Naive thymus-derived CD8-positive, alpha-beta T cell (primary cell): ENCODE measurements at places on chromosomes 3 and 15. TPM values are rescaled to one million over a fixed set of nuclear protein-coding genes. Genes with fewer than 3 reads are reported as not detected.

DNA sequence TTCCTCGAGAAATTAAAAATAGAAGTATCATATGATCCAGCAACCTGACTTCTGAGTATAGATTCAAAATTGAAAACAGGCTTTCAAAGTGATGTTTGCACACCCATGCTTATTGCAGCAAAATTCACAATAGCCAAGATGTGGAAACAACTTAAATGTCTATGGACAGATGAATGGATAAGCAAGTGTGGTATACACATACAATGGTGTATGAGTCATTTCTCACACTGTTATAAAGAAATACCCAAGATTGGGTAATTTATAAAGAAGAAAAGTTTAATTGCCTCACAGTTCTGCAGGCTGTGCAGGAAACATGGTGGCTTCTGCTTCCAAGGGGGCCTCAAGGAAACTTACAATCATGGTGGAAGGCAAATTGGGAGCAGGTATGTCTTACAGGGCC lies 100.8 kb downstream of the KLF13 start:
- DNase-seq = no peak

GRCh38 chr15:65812467-65812866 lies 20.4 kb upstream of the DENND4A start:
- no peak for DNase-seq

- no peak for DNase-seq
Observed at GRCh38 chr15:71366926-71367325, 251.7 kb downstream of the THSD4 start.

The CPNE9 gene
- 0.55 TPM for total RNA-seq

DNA sequence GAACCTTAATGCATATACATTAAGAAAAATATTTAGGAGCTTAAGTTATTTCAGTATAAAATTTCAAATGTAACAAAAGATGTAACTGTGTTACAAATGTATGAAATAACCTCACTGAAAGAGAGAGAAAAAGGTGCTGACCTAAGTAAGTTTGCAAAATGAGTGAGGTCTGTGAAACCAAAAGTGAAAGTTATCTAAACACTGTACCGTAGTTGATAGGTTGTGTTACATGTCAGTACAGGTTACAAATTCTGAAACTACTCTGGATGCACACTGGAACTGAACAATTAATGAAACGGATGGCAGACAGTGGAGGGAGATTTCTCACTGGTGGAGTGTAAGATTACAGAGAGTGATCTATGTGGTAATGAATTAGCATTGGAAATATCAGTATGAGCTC lies 420.7 kb downstream of the ZNF385D start:
- DNase-seq = no peak
